Left renal pelvis (tissue), 4 donors: ENCODE measurements at places on chromosomes 6 and 20.

- no peak for DNase-seq
Observed at GRCh38 chr6:130852844-130853554, 25.8 kb downstream of the SMLR1 start.

DNA sequence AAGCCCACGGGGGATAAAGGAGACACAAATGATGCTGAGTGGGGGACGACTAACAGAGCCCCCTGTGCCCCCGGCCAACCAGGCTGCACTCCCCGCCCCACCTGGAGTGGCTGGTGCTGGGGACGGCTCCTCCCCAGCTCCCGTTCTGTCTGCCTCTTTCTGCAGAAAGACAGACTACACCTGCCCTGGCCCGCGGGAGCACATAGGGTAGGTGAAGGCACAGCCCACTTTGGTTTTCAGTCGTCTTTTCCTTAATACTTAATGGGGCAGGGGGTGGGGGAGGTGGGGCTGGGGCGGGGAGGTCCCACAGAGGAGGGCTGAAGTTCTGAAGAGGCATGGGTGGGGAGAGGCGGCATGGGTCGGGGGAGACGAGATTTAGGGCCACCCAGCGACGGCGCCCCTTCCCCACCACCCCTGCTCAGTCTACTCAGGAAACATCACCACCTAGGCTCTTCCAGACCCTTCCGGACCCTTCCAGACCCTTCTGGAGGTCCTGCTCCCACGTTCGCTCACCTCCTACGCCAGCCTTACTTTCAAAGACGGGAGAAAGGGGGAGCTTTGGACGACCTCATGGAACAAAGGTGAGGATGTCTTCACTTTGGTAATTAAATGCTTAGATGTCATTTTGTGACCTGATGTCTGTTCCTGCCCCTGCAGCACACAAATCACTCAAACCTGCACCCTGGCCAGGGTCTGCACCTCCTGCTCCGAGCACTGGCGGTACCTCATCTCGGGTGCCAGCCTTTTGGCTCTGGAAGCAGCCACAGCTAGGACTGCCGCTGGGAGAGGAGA lies 21.2 kb upstream of the FRMD1 start:
- DNase-seq, result no peak

- no peak for DNase-seq
Observed at GRCh38 chr20:50587291-50587961, 77.2 kb downstream of the PTPN1 start.

- no peak for DNase-seq
Observed at GRCh38 chr6:82909551-82909950, 156.1 kb downstream of the UBE3D start.

- no peak for DNase-seq
Observed at GRCh38 chr6:44381739-44382138, 5.8 kb upstream of the CDC5L start.

GRCh38 chr6:136956590-136957544 lies 34.8 kb downstream of the SLC35D3 start:
- no peak for DNase-seq

DNA sequence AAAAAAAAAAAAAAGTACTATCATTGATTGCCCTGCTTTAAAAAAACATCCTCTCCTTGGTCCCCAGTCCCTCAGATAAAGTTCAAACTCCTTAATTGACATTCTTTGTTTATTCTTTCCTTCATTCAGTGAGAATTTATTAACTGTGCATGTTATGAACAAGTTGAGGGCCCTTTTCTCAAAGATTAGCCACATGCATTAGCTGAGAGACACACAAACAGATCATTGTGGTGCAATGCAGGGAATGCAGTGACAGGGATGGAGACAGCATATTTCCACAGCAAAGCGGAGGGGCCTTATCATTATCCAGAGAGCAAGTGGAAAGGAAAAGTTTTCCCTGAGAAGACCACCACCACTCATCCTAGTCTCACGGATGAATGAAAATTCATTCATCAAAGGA lies 21.9 kb upstream of the IPCEF1 start:
- no peak for DNase-seq

GRCh38 chr20:20289331-20289730 lies 78.6 kb upstream of the INSM1 start:
- no peak for DNase-seq

GRCh38 chr20:55582498-55582897 lies 422.8 kb downstream of the CBLN4 start:
- no peak for DNase-seq

DNA sequence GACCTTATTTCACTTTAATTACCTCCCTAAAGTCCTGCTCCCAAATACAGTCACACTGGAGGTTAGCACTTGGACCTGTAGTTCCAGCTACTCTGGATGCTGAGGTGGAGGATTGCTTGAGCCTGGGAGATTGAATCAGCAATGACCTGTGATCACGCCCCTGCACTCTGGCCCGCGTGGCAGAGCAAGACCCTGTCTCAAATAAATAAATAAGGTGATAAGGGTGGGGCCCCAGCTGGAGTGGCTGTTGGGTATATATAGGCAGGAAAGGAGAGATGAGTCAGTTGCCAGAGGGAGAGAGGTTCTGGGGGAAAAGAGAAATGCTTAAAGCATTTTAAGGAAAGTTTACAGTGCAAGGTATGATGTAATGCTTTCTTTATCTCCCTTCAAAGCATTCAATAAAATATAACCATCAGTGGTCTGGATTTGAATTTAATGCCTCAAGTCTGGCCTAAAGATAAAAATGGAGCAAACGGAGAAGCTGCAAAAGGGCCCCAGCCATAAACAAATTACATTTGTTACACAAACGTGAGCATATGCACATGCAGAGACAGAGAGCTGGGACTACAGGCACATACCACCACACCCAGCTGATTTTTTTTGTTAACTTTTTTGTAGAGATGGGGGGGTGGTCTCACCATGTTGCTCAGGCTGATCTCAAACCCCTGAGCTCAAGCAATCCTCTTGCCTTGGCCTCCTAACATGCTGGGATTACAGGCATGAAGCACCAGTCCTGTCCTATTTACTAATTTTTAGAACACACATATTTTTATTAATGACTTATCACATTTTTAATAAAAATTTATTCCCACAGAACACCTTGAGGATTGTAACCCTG lies 6.1 kb upstream of the PM20D2 start:
- no peak for DNase-seq
